Ureter (tissue), 1 donor: ENCODE measurements at places on chromosomes 1 and 21. TPM values are rescaled to one million over a fixed set of nuclear protein-coding genes. Genes with fewer than 3 reads are reported as not detected.
A peak's percentile ranks its signal among the peaks of the same experiment; 100 is the strongest.

- no peak for DNase-seq
These were observed 375.2 kb downstream of the KCNH1 start for GRCh38 chr1:210758761-210759160.

The NUP210L gene
- 0.39 TPM for total RNA-seq

The RBP7 gene
- total RNA-seq: 8.5 TPM

The FLG2 gene
- total RNA-seq: not detected

DNA sequence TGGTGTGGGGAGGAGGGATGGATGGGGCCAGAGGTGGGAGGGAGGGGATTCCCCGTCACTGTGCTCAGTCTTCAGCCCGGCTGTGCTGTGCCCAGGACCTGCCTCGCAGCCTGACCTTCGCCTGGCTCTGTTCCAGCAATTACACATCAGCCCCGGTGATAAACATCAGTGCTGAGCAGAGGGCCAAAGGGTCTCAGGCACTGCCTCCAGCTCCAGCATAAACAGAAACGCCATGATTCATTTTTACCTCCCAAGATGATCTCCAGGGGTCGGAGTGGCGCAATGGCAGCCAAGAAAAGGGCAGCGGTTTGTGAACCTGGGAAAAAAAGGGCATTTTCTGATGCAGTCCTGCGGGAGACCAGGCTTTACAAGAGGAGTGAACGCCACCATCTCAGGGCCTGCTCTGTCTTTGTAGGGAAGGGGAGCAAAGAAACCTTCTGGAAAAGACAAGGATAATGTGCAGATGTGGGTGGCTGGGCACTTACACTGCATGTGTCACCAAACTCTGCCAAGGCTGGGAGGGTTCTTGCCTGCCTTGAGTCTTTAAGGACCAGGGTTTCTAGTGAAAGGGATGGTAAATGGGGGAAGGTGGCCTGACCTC lies 28.1 kb downstream of the SHISA4 start:
- peak; percentile 91 for DNase-seq

DNA sequence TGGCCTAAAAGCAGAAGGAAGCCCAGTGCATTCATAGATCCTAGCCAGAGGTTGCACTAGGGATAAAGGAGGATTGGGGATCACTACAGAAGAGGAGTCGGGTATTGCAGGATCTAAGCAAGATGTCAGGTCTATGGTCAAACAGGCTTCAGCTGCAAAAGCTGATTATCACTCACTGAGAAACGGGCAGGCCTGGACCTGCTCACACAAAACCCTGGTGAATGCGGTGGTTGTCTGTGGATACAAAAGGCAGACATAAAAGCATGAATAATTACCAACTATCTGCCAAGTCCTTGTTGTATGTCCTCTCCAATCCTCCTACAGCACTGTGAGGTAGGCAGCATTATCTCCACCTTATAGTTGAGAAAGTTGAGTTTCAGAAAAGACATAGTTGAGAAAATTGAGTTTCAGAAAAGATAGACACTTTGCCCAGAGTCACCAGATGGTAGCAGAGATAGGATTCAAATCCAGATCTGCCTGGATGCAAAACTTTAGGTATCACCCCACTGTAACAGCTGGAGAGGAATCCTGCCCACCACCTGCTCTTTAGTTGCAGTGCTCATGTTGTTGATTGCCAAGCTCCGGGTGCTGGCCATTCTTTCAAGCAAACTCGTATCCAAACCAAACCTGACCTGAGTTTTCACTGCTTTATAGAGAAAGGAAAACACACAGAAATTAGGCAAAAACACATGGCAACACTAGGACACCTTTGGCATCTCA lies 49.6 kb upstream of the HOOK1 start:
- DNase-seq: no peak

- DNase-seq: no peak
These were observed 41.0 kb downstream of the BRINP3 start for GRCh38 chr1:190436615-190437014.

DNA sequence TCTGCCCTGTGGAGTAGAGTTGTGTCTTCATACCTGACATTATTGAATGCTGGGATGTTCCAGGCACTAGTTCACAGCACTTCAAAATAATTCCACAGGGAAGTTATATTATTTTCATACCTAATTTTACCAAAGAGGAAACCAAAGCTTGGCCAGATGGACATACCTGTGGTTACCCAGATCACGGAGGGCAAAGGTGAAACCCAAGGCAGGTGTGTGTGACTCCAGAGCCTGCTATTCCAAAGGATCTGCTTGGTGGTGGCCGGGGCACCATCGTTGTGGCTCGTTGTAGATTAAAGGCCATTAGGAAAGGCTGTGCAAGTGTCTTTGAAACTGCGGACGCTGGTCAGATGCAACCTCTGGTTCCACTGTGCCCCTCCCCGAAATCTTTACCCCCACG lies 108.6 kb downstream of the ZBTB18 start:
- DNase-seq: no peak

- DNase-seq: no peak
These were observed 3.3 kb downstream of the SLX9 start for GRCh38 chr21:44943005-44943685.
